Activated T-cell treated with anti-CD3 and anti-CD28 coated beads, Interleukin-2, amount 50 U/mL, for 72 hours (primary cell): ENCODE measurements at places on chromosomes 12 and 14. TPM values are rescaled to one million over a fixed set of nuclear protein-coding genes. Genes with fewer than 3 reads are reported as not detected.

The CCDC38 gene
- total RNA-seq, result 0.34 TPM

The INHBC gene
- not detected for total RNA-seq

The FOXN4 gene
- total RNA-seq, result not detected

DNA sequence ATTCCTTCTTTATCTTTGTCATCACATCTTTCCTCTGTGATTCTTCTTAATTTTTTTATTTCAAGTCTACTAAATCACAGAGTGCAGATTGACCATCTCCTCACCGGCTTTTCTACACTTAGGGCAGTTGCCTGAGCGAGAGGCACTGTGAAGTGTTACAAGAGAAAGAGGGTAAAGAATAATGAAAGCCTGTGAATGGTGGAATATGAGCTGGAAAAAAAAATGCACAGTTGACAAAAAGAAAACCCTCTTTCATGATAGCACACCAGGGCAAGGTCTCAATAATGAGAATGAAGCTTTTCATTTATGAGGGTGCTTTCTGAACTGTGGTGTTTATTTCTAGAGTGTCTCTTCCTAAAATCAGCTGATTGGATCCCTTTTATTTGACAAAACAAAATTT lies 106.2 kb upstream of the PDE3A start:
- no peak for DNase-seq
- H3K4me1 ChIP-seq, result no peaks in the 10 kb centered on the region
- no peak overlapping the region for H3K4me3 ChIP-seq
- no peak overlapping the region for H3K27ac ChIP-seq
- no peaks in the 10 kb centered on the region for H3K36me3 ChIP-seq

GRCh38 chr14:96421236-96421635 lies 29.3 kb downstream of the AK7 start:
- H3K4me1 ChIP-seq, result no peaks in the 10 kb centered on the region
- no peak for DNase-seq
- no peaks in the 10 kb centered on the region for H3K27me3 ChIP-seq
- H3K36me3 ChIP-seq, result no peaks in the 10 kb centered on the region

DNA sequence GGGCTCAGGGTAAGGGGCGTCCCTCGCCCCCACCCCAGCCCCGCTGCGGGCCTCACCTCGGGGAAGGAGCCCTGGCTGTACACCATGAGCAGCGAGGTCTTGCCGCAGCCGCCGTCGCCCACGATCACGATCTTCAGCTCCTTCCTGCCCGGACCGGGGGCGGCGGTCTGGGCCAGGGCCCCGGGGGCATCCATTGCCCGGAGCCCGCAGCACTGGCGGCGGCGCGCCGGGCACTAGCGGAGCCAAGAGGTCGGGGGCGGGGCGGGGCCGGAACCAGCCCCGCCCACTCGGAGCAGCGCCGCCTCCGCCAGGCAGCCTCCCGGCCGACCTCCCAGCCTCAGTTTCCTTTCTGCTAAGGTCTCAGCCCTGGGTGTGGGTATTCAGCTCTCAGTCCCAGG lies at the start of gene RHOF:
Gene RHOF (minus strand): TSS at position 249 of the 398 bp plus-strand sequence. CDS start 55 bp downstream, at position 194.
- peaks cover 62% of the 10 kb centered on the region for H3K4me1 ChIP-seq
- no peaks in the 10 kb centered on the region for H3K27me3 ChIP-seq
- peak within 1 kb of the TSS; percentile 93 for H3K4me3 ChIP-seq
- DNase-seq, result no peak
- peaks cover 13% of the 10 kb centered on the region for H3K36me3 ChIP-seq
- H3K27ac ChIP-seq, result peak within 1 kb of the TSS; percentile 91
